ENCODE measurements at places on chromosomes 11 and 22.
A peak's percentile ranks its signal among the peaks of the same experiment; 100 is the strongest.

DNA sequence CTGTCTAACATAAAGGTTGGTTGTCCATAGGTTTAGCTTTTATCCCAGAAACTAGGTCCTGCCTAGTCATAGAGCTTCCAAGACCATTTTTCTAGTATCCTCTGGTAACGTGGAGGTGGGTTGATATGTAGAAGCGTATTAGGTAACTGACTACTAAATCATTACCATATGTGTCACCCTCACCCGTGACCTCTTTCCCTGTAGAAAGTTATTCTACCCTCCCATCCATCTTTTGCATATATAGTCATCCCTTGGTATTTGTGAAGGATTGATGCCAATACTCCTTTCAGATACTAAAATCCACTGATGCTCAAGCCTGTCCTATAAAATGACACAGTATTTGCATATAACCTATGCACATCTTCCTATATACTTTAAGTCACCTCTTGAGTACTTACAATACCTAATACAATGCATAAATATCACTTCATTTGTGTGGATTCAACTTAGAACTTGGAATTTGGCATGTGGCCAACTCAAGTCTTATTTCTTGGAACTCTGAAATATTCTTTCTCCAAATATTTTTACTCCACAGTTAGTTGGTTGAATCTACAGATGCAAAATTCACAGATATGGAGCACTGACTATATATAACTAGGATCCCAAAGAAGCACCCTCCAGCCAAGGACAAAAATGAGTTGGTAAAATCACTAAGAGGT is 497.0 kb upstream of the TENM4 start:
- DNase-seq: no peak

- peak; percentile 55 for DNase-seq
Measured at GRCh38 chr22:49973018-49973961, 12.7 kb downstream of the PIM3 start.

DNA sequence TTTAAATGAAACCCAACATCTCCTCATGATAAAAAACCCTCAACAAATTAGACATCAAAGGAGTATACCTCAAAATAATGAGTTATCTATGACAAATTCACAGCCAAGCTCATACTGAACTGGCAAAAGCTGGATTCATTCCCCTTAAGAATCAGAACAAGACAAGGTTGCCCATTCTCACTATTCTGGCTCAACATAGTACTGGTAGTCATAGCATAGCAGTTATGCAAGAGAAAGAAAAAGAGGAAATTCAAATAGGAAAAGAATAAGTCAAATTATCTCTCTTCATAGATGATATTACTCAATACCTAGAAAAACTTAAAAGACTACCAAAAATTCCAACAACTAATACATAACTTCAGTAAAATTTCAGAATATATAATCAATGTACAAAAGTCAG is 29.4 kb upstream of the XKR3 start:
- DNase-seq: no peak

DNA sequence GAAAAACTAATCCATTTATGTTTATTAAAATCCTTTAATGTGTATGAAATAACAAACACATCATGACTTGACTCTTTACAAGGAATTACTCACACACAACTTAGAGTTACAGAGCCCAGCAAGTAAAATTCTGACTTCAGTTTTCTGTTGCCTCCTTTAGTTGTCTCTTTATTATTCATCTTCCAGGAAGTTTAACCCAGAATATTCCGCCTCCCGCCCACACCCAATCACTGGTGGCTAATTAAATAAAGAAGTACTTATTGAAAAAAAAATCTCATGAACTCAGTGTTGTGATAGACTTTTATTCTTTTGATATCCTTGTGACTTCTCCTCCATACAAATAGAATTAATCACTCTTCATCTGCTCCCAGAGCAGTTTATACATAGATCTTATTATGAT is 61.9 kb downstream of the MUC15 start:
- DNase-seq: no peak

DNA sequence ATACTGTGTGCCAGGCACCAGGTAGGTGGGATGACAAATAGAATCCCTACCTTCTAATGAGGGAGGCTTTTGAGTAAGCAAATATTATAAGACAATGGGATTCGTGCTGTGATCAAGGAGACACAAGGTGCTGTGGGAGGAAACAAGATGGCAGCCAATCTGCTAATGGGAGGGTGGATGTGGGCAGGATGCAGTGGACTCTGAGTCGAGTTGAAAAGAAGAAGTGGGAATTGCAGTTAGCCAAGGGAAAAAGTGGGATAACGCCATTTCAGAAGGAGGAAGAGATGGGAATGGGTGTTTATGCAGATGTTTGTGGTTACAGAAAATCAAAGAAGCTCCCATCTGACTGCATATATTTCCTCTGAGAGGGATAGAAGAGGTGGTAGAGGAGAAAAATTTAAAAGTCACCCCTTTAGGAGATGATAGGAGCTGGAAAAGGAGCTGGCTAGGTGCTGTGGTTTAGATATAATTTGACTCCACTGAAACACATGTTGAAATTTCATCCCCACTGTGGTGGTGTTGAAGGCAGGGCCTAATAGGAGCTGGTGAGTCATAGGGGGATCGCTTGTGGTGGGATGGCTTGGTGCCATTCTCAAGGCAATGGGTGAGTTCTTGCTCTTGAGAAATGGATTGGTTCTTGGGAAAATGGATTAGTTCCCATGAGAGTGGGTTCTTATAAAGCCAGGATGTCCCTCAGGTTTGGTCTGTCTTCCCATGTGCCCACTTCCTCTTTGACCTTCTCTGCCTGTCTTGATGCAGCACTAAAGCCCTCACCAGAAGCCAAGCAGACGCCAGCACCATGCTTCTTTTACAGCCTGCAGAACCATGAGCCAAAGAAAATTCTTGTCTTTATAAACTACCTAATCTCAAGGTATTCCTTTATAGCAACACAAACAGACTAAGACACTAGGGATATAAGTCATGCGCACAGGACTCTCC is 30.0 kb upstream of the POU2AF1 start:
- DNase-seq: no peak

DNA sequence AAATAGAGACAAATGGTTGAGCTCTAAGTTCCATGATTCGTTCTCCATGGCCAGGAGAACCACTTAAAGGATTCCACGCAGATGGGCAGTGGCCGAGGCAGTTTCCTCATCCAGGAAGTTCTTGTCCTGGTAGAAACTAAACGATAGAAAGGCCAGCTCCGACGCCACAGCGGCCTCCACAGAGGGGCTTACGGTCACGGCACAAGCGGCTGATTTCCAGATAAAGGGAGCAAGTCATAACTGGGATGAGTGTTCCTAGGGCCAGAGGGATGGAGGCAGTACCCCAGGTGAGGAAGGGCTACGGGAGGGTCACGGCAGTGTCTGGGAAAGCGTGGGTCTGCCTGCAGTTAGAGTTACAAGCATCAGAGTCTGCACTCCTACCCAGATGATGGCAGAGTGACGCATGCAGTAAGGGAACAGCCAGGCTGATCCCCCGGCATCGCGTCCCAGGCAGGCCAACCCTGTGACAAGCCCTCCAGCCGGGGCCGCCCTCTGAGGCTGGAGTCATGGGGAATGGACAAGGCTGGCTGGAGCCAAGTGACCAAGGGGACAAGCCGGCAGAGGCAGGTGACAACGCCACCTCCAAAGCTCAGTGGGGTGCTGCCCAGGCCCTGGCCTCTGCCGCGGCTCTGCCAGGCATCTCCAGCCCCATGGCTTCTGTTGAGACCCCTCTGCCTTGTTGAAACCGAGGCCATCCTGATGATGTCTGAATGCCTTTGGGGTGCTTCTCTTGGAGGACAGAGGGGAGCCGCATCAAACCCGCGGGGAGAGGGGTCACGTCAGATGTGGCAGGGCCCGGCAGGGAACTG is 475.1 kb downstream of the BRD1 start:
- DNase-seq: no peak
